ENCODE measurements at places on chromosomes 1 and 21.

GRCh38 chr1:212649020-212649419 lies 40.5 kb downstream of the ATF3 start:
- DNase-seq = no peak

- DNase-seq = no peak
These were observed at the start of gene MMP23B for GRCh38 chr1:1631782-1632420. MMP23B (plus strand) TSS chr1:1632173; CDS start chr1:1632219, 46 bp downstream.

- no peak for DNase-seq
These were observed 125.1 kb downstream of the EPHB2 start for GRCh38 chr1:22835636-22836319.

GRCh38 chr1:30035522-30036228 lies 687.7 kb downstream of the MATN1 start:
- no peak for DNase-seq

GRCh38 chr1:157477419-157477818 lies 74.9 kb downstream of the FCRL5 start:
- DNase-seq = no peak

DNA sequence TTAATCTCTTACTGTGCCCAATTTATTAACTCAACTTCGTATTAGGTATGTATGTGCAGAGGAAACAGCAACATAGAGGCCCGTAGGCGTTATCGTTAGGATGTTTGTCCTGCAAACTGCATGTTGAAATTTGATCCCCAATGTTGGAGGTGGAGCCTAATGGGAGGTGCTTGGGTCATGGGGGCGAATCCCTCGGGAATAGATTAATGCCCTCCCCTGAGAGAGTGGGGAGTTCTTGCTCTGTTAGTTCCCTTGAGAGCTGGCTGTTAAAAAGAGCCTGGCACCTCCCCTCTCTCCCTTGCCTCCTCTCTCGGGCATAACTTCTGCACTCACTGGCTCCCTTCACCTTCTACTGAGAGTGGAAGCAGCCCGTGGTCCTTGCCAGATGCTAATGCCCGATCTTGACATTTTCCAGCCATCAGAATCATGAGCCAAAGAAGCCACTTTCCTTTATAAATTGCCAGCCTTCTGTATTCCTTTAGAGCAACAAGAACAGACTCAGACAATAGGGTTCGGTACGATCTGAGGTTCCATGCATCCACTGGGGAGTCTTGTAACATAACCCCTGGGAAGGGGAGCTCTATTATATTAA lies 149.0 kb upstream of the RAB4A start:
- DNase-seq = no peak

- no peak for DNase-seq
These were observed 13.5 kb upstream of the C1orf159 start for GRCh38 chr1:1129381-1129821.

All from activated naive CD8-positive, alpha-beta T cell treated with anti-CD3 and anti-CD28 coated beads, Interleukin-2, amount 50 U/mL, for 16 hours (primary cell).